Choroid plexus epithelial cell (primary cell): ENCODE measurements at places on chromosomes 1 and 21.

GRCh38 chr1:196890668-196891067 lies 2.8 kb downstream of the CFHR4 start:
- no peak for DNase-seq

- DNase-seq, result peak; percentile 48
Observed at GRCh38 chr1:211638689-211639101, 36.7 kb downstream of the NEK2 start.

GRCh38 chr1:208243967-208244916 lies at the start of gene PLXNA2:
PLXNA2 (minus strand) TSS chr1:208244384; CDS start chr1:208217922, 26,462 bp downstream.
- peak; percentile 56 for DNase-seq

- DNase-seq, result no peak
Observed at GRCh38 chr1:61245696-61246400, 163.5 kb downstream of the NFIA start.

DNA sequence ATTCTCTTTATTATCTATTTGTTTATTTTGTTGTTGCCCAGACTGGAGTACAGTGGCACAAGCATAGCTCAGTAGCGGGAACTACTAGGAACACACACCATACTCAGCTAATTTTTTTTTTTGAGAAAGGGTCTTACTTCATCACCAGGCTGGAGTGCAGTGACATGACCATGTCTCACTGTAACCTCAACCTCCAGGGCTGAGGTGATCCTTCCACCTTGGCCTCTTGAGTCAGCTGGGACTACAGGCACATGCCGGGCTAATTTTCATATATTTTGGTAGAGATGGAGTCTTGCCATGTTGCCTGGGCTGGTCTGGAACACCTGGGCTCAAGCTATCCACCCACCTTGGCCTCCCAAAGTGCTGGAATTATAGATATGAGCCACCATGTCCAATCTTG lies 5.3 kb upstream of the TXNIP start:
- DNase-seq, result no peak

- DNase-seq, result no peak
Observed at GRCh38 chr1:98077691-98078090, 156.9 kb upstream of the DPYD start.

DNA sequence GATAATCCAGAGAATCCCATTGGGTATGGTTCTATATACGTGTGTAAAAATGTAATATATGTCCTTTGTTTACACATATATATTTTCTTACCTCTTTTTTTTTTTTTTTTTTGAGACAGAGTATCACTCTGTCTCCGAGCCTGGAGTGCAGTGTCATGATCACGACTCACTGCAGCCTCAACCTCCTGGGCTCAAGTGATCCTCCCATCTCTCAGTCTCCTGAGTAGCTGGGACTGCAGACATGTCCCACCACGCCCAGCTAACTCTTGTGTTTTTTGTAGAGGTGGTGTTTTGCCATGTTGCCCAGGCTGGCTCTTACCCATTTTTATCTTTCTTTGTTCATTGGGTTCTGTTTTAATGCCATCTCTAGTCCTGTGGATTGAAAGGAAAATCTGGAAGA lies 59.5 kb downstream of the ZBTB17 start:
- no peak for DNase-seq

DNA sequence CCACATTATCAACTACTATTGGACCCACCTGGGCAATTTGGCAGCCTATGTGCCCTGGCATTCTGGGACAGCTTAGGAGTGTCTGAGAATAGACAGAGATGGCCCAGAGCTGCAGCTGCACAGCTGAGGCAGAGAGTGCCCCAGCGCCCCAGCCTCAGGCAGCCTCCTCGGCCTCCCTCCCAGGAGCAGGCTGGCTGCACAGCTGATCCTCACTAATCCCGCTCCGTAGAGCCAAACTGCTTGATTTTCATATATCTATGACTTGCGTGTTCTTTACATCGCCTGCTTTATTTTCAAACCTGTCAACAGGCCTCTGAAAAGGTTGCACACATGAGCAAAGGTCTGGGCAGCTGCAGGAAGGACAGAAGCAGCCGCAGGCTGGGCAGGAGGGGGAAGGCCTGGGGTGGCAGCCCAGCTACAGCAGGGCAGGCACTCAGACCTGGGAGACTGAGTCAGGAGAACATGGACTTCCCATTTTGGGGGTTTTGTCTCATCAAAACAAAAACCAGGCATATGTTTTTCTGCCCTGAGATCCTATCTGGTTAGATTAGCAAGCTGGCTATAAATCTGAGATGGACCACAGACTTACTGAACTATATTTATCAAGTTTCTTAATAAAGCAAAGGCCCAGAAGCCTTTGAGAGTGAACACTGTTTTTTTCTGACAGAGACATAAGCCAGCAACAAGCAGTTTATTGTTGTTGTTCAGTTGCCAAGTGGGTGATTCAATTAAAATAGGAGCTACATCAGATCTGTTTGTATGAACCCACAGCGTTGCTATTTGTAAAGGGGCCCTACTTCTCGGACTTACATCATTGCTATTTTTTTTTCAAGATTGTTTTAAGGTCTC lies 301.8 kb upstream of the DUSP10 start:
- peak; percentile 96 for DNase-seq

- DNase-seq, result no peak
Observed at GRCh38 chr1:92503043-92503925, 16.6 kb upstream of the GFI1 start.

GRCh38 chr1:95080879-95081278 lies 8.1 kb upstream of the ALG14 start:
- DNase-seq, result no peak

GRCh38 chr1:108533351-108534083 lies 26.4 kb upstream of the EEIG2 start:
- no peak for DNase-seq

DNA sequence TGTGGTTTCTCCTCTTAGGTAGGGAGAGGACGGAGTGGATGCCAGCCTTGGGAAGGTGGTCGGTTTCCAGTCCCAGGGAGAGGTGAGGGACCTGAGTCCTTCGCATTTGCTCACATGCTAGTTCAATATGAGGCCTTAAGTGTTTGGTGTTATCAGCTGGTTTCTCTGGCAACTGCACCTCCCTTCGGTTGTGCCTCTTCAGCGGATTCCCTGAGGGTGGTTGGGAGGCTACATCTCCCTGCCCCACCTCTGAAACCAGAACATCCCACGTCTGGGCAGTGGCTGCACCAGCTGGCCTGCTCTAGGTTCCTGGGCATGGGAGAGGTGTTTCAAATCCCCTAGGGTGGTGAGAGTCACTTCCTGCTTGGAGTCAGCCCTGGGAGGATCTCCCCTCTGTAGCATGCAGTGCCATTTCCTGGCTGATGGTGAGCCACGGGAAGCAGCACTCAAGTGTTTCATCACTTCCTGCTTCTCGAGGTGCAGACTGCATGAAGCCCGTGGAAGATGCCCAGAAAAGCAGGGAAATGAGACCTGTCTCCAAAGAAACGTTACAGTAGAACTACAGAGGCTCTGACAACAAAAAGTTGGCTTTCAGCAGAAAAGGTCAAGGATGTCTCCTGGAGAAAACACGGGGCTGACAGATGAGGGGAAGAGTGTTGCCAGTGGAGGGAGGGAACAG lies 4.5 kb downstream of the TMEM125 start:
- DNase-seq, result peak; percentile 56

DNA sequence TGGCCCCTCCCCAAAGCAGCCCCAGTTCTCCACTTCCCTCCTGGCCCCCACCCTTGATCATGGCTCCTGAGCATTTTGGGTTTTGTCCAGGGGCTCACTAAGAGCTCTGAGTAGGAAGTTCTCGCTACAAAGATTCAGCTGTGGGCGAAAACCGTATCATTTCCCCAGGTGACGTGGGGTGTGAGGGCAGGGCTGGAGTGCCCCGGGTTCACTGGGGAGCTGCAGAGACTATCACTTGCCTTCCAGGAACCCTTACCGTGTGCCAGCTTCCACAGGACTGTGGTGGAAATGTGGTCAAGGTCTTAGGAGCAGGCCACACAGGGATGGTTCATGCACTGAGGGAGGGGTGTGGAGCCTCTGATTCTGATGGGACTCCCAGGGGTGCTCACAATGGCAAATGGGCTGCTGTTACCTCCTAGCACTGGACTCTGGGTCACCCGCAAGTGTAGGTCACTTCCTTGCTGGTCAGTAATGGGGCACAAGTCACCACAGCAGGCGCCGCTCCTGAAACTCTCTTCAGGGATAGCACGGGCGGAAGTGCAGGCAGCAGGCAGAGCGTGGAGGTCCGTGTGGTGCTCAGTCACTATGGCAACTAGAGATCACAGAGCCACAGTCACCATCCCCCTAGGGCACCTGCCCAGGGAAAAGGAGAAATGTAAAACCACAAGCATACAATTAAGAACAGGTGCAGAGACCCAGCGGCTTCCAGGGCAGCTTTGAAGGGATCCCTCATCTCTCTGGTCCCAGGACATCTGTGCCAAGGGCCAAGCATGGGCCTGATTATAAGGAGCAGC lies 35.4 kb downstream of the RSPH1 start:
- no peak for DNase-seq

GRCh38 chr1:160799641-160800040 lies 3.7 kb downstream of the LY9 start:
- DNase-seq, result no peak

- DNase-seq, result peak; percentile 52
Observed at GRCh38 chr1:183776731-183777130, 28.2 kb upstream of the RGL1 start.

DNA sequence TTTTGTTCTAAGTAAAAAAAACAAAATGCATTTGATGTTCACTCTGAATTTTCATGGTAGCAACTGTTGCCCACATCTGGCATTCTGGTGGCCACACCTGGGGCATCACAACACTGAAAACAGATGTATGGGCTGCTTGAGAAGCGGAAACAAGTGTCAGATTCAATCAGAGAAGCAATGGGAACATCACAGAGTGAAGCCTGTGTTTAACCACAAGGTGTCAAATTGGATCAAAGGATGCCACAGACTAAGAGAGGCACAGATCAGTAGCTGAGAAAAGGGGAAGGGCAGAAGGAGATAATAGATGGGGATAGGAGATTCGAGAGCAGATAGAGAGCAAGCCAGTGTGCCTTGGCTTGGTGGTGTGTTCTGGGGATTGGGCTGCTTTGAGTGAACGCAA lies 49.8 kb upstream of the MTF2 start:
- no peak for DNase-seq

- DNase-seq, result no peak
Observed at GRCh38 chr1:61255358-61255703, 173.0 kb downstream of the NFIA start.

DNA sequence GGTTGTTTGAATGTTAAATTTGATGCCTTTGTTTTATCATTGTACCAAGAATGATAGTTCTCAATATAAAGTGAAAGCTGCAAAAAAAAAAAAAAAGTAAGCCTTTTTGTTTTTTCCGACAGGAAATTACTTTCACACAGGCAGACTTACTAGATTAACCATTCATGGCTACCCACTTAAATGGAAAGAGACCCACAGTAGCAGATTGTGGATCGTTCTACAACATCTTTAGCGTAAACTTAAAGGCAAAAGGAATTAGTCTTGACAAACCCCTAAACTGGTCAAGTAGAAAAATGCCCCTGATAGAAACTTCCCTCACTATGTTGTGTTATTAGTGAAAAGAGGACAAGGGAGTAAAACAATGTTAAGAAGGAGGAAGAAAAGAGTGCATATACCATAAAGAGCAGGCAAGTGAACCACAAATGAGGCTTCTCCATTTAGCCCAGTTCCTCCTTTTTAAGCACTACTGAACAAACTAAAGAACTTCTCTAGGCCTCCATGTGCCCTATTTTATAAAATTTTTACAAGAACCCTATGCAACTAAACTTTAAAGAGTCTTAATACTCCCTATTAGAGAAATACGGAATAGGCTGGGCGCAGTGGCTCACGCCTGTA lies 1560.3 kb downstream of the MRPL39 start:
- DNase-seq, result no peak

GRCh38 chr1:62438163-62438562 lies 1.3 kb downstream of the USP1 start:
- peak; percentile 20 for DNase-seq

GRCh38 chr1:168979276-168979675 lies 127.2 kb upstream of the ATP1B1 start:
- DNase-seq, result no peak
